ENCODE measurements at places on chromosomes 5 and 9.

DNA sequence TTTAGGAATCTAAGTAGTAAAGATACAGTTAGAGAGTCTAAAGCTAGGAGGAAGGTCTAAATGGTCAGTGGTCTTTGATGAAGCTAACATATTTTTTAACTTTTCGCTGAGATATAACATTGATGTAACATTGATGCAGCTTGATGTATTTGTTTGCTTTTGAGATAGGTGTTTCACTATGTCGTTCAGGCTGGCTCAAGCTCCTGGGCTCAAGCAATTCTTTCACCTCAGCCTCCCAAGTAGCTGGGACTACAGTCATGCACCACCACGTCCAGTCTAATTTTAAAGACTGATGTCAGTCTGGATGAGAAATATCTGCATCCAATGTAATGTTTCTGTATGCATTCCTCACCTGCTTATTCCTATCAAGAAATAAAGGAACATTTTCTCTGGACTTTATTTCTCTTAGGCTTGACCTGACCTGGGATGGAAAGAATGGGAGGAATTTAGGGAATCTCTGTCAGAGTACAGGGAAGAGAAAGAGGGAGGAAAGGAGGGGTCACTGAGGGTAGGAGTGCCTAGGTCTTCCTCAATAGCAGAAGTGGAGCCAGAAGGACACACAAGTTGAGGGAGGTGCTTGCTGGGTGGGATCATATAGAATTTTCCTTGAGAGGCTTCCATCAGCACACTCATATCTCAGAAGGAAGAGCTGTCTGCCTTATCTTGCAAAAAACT is 101.5 kb upstream of the GPBP1 start:
- DNase-seq: no peak

- no peak for DNase-seq
These were observed 57.9 kb downstream of the TGFBR1 start for GRCh38 chr9:99162759-99163364.

DNA sequence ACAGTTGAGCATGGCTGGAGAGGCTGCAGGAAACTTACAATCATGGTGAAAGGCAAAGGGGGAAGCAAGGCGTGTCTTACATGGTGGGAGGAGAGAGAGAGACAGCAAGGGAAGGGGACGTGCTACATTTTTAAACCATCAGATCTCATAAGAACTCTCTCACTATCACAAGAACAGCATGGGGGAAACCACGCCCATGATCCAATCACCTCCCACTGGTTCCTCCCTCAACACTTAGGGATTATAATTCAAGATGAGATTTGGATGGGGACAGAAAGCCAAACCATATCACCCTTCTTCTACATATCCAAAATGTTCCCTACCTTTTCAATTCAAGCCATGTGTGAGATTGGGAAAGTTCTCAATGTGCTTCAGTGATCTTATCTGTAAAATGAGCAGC is 22.9 kb upstream of the GLRX start:
- no peak for DNase-seq

GRCh38 chr9:8172000-8172399 is 372.4 kb upstream of the DMAC1 start:
- DNase-seq: no peak

DNA sequence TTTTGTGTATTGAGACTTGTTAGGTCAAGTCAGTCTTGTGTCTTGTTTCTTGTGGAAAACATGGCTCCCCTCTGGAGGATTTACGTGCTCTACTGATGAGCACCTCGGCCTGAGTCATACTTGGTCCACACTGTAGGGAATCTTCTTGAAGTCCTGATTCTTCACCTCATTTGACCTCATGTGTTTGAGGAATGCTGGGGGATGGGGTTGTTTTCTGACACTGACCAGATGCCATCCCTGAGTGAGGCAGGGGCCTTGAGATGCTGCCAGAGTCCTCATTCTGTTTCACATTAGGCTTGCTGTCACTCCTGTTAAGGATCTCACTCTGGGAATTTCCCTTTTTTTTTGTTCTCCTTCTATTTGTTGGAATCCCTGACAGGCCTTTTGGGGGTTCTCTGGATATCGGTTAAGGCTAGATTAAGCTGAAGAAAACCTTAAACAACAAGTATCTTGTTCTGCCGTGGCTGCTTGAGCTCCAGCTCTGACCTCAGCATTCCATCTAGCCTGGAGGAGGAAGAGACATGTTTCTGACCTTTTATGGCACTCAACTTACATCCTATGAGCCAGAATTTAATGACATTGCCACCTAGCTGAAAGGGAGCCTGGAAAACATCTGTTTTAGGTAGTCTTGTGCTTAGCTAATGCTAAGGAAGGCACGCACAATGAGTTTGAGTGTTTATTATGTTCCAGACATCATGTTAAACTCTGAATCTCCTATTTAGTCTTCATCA is 20.6 kb downstream of the TCOF1 start:
- no peak for DNase-seq

DNA sequence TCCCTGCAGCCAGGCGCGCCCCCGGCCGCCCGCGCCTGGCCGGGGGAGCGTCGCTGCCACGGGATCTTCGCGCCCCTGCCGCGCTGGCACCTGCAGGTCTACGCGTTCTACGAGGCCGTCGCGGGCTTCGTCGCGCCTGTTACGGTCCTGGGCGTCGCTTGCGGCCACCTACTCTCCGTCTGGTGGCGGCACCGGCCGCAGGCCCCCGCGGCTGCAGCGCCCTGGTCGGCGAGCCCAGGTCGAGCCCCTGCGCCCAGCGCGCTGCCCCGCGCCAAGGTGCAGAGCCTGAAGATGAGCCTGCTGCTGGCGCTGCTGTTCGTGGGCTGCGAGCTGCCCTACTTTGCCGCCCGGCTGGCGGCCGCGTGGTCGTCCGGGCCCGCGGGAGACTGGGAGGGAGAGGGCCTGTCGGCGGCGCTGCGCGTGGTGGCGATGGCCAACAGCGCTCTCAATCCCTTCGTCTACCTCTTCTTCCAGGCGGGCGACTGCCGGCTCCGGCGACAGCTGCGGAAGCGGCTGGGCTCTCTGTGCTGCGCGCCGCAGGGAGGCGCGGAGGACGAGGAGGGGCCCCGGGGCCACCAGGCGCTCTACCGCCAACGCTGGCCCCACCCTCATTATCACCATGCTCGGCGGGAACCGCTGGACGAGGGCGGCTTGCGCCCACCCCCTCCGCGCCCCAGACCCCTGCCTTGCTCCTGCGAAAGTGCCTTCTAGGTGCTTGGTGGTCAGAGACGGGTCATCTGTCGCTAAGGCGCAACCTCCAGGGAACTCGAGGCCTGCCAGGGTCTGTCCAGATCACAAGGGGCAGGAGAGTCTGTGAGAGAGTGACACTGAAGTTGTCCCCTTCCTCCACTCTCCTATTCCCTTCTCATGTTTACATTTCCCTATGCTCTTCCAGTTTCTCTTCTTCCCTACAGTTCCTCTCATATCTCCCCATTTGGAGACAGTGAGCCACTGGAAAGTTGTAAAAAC is 1.3 kb downstream of the GPR150 start:
- DNase-seq: no peak

DNA sequence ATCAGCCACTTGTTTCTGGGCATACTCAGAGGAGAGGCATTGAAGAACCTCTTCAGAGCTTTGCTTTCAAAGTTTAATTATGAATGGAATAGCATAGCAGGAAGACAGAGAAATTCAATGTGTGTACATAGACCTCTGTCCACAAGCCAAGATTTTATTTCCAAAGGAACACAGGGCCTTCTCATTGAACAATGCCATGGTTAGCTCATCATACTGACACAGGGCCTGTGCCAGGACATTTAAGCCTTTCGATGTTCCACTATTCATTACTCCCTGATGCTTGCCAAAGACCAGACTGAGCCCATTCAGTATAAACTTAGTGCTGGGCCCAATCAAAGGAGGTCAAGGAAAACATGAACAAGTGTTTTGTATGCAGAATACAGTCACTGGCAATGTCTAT is 280.8 kb downstream of the FBXL17 start:
- no peak for DNase-seq
